ENCODE measurements at places on chromosomes 7 and 10.

DNA sequence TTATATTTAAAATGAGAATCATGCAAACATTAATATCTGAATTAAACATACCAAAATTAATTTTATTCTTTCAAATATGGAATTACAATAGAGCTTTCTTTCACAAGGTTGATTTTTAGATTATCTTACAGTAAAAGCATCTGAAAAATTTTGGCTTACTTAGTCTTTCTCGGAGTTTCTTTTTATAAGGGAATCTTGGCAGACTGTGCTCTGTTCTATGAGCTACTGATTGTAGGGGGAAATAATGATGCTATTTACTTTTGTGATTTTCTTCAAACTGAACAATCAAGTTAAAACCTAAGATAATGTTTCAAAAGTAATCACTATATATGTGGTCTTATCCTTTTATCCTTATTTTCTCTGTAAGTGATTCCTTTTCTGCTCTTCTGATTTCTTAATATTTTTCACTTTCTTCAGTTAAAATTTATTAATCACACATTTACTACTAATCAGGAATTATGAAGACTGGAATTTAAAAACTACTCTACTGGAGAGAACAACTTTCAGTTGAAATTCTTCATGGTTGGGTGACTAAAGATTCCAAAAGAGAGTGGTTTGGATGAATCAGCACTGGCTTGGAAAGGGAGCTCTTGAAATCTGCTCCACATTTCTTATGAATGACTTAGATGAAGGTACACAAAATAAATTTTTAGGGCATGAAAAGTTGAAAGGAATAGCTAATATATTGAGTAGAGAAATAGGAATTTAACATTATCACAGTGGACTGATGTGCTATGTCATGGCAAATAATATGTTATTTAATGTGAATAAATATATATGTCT is 103.9 kb downstream of the PPP1R9A start:
- DNase-seq = no peak

GRCh38 chr10:132061465-132061864 is 4.3 kb upstream of the JAKMIP3 start:
- no peak for DNase-seq

GRCh38 chr7:39678930-39679709 is 55.7 kb downstream of the RALA start:
- no peak for DNase-seq

DNA sequence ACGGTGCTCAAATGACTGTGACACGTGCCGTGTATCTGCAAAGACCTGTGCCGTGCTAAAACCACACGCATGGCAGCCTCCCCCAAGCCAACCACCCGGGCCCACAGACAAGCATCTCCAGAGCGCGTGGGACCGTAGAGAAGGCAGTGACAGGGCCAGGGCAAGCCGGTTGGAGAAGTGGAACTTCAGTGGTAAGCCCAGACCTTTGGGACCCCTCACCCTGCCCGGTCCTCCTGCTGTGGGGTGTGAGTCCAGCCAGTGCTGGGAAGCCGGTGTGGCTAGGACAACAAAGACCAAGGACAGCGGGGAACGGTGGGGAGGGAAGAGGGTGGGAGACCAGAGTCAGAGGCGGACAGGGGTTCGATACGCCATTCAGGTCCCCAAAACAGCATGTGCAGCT is 476.2 kb downstream of the DNAJB6 start:
- no peak for DNase-seq

DNA sequence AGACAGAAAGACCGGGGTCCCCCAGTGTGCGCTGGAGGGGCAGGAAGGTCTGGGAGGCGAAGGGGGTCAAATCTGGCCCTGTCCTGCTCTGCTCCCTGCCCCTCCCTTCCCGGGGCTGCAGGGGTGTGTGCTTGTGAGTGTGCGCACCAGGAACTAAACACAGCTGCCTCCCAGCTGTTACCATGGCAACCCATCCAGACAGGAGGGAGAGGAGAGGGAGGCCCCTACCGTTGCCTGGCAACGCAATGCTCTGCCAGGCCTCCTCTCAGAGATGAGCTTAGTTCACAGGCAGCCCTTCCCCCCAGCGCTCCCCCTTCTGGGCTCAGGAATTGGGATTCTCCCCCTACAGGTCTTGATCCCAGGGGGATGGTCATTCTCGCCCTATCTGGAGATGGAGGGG is 6.1 kb downstream of the NYAP1 start:
- peak; percentile 65 for DNase-seq

GRCh38 chr7:115260381-115260780 is 338.5 kb downstream of the MDFIC start:
- DNase-seq = no peak

- no peak for DNase-seq
These were observed 48.1 kb downstream of the WIPF3 start for GRCh38 chr7:29854257-29854938.

DNA sequence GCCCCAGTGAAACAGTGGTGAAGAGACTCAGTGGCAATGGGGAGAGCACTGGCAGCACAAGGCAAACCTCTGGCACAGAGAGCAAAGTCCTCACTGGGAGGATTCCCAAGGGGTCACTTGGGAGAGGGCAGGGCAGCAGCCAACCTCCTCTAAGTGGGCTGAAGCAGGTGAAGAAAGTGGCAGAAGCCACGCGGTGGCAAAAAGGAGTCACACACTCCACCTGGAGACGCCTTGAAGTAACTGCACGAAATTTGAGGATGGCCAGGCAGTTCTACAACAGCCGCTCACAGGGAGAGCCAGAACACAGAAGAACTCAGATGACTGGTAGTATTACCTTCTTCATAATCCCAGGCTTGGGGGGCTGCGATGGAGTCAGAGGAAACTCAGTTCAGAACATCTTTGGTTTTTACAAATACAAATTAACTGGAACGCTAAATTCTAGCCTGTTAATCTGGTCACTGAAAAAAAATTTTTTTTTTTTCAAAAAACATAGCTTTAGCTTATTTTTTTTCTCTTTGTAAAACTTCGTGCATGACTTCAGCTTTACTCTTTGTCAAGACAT is 574 bp upstream of the IL6 start:
- peak; percentile 39 for DNase-seq

- DNase-seq = no peak
These were observed 268.0 kb upstream of the SEMA3D start for GRCh38 chr7:85454904-85455303.

DNA sequence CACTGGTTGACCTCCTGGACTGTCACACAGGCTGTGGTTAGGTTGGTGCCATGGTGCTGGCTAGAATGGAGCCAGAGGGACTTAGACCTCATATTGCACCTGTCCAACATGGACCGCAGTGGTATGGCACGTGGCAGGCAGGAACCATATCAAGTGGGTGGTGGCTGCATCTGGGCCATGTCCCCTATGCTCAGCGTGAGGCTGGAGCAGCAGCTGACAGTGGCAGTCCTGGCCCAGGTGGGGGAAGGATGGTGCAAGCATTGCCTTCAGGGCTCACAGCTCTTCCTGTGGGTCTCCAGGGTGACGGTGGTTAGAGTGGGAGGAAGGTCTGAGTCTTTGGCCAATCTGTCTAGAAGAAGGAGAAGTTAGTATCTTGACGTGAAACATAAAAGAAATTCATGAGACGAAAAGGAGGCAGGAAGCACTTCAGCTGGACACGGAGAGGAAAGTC is 54.5 kb upstream of the PFKFB3 start:
- DNase-seq = no peak

DNA sequence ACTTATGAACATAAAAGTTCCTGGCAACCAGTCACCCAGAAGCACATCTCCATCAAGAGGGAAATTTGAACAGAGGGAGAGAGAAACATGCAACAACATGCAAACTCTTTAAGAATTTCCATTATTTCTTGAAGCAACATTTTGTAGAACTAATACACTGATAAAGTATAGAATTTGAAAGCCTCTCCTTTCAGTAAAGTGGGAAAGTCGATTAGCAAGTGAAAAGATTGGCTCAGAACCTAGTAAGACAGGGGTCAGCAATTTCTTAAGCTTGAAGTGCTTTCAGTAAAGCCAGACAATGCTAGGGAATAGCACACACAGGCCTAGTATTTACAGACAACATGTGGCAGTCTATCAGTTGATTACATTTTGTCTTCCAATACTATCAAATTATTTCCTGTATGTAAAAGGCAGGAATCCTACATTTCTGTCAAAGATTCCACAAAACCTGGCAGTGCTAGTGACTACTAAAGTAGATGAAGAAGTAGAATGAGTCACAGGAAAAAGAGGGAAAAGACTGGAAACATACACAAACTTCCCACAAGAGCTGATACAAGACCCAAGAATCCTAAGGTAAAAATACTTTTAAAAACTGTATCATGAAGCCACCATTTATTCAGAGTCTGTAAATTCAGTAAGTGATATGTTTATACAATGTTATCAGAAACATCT is 25.2 kb downstream of the DNAJC1 start:
- no peak for DNase-seq

- DNase-seq = no peak
These were observed 19.5 kb downstream of the RPA3 start for GRCh38 chr7:7698930-7699329.

GRCh38 chr10:14695847-14696480 is 78.7 kb downstream of the FAM107B start:
- DNase-seq = no peak

GRCh38 chr7:159078911-159079270 is 65.8 kb downstream of the VIPR2 start:
- no peak for DNase-seq

DNA sequence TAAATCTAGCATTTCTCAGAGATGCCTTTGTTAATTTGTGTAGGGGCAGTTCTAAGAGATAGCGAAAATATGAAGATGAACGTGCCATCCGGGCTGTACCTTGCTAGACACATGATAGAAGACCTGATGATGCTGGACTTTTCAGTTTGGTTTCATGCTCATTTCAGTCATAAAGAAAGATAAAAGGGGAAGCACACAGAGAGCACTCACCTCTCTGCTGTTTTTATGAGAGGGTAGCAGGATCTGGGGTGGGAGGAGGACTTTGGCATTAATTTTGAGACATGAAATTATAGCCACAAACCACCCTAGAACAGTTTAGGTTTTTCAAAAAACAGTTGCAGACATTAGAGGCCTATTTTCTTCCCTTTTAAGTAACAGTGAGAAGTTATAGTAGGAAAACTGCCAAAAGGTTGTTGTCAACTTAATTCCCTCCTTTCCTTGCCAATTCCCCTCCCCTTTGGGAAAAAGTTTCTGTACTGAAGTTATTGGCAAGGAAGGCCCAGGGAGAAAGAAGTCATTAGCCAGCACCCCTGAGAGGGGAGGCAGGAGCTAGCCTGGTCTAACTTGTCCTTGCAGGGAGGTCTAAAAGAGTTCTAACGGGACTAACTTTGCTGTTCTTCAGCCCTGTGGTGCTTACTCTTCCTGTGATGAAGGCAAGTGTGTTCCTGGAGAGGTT is 2.6 kb downstream of the ST7 start:
- DNase-seq = no peak

DNA sequence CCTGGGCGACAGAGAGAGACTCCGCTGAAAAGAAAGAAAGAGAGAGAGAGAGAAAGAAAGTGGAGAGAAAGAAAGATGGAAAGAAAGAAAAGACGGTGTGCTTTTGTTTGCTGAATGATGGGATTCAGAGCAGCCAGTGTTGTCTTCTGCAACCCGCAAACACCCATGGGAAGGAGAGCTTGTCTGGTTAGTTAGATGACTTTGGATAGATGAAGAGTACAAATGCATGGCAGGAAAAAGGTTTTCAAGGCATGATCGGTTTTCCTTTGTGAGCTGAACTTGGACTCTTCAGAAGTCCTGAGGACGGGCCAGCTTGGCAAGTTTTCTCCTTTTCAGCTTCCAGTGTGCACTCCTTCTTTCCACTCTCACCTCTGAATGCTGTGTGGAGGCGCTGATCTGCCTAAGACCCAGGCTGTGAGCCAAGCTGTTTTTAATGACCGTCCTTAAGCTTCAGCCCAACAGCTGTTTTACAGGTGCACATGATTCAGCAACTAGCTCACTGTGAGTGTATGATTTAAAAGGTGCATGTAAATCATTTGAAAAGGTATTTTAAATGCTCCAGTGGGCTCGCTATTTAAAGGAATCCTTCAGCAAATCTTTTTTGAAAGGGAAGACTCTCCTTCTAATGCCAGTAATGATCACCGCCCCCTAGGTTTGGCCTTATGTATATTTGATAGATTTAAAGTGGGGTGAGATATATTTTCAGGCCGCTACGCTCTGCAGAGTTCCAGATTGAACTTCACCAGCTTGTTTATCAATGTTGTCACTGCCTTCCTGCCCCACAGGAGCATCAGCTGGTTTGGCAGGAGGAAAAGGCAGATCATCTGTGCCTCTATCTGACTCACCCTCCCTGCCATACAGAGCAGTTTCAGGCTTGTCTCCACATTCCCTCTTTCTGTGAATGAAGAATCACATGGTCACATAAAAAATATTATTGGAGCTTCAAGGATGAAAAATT is 115.0 kb downstream of the PLXDC2 start:
- no peak for DNase-seq

DNA sequence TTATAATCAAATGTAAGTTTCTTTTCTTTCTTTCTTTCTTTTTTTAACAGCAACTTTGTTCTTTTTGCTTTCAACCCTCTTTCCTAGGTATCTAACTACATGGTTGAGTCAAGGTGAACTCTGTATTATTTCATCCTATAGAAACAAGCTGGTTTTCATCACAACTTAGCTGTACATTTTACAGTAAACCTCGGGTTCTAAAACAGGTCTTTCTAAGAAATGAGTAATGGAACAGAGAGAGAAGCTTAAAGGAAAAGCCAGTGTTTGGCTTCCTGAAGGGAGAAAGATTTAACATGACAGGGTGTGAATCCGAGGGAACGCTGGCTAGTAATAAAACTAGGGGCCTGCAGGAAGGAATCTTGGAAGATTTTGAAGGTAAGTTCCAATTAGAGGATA is 143.4 kb upstream of the ITGB1 start:
- DNase-seq = no peak

DNA sequence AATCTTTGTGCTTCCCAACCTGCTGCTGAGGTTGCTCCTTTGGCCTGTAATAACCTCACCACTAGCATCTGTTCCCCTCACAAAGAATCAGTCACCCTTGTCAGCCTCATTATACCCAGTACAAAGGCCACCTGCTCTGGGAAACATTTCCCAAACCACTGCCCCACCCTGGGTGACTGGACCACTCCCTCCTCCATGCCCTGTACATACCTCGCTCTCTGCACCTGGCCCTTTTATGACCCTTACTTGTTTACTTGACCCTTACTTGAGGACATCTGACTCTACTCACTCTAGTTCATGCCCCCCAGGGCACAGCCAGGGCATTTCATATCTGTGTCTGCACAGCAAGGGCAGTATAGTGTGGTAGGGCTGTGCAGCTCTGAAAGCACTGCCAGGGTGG is 21.4 kb upstream of the AOC1 start:
- DNase-seq = no peak

- DNase-seq = no peak
These were observed 4.5 kb downstream of the PLEKHA1 start for GRCh38 chr10:122379041-122379440.

- no peak for DNase-seq
These were observed 283.1 kb upstream of the DKK1 start for GRCh38 chr10:52030975-52031374.

DNA sequence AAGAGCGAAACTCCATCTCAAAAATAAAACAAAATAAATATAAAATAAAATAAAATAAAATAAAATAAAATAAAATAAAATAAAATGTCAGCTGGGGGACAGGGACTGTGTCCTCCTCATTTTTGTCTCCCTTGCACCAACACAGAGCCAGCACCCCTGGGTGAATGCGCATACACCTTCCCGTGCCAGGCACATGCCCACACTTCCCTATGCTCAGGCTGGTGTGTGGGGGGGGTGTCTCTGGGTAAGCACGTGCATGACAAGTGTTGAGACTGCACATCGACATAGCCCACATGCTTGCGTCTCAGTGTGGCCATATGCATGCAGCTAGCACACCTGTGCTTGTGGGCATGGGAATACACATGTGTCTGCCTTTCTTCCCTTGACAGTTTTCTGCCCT is 24.7 kb upstream of the TLX1 start:
- no peak for DNase-seq

- DNase-seq = no peak
These were observed 1.8 kb upstream of the LDB3 start for GRCh38 chr10:86666538-86666937.

Measured in CD4-positive, alpha-beta T cell treated with Interleukin-4 for 4 hours (primary cell).